ENCODE measurements at places on chromosomes 1 and 21. TPM values are rescaled to one million over a fixed set of nuclear protein-coding genes. Genes with fewer than 3 reads are reported as not detected.

KIAA0319L gene
- 124 TPM for total RNA-seq

DNA sequence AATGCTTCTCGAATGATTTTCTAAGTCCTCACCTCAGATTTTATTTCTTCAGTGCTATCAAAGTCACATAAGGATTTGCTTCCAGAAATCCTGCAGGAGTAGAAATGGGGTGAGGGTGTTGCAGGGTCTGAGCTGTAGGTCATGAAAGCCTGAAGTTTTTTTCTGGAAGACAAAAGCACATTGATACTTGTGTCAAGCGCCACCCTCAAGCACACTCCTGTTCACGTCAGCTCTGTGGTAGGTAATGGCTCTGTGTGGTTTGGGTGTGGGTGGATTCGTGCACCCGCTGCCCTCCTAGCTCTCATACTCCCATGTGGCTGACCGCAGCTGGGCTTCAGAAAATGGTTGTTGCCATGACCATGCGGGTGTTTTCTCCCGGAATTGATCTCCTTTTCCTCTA lies 39.9 kb downstream of the AKNAD1 start:
- DNase-seq = no peak

GRCh38 chr1:206107168-206107544 lies 10.0 kb downstream of the AVPR1B start:
- DNase-seq = no peak

GRCh38 chr1:33025180-33025569 lies 11.5 kb downstream of the AK2 start:
- no peak for DNase-seq
